CD4-positive, alpha-beta T cell (primary cell): ENCODE measurements at places on chromosomes 1 and 21.
A peak's percentile ranks its signal among the peaks of the same experiment; 100 is the strongest.

DNA sequence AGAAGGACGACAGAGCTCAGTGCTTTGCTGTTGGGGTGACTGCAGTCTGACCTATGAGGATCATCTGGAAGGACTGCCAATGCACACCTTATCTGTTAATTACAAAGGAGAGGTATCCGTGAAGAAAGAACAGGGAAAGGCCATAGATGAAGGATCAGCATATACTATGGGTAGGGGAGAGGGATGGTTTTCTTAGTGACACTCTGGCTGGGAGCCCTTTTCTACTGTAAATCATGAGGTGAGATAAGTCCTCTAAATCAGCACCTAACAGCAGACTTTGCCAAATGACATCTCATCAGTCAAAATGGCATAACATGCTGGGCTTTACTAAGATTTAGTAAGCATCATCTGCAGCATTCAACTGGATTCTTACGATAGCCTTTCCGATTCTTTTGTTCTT is 100.0 kb downstream of the PLPPR5 start:
- no peak for DNase-seq

- DNase-seq = peak; percentile 31
Observed at GRCh38 chr1:6359216-6360116, 34.1 kb downstream of the ACOT7 start.

DNA sequence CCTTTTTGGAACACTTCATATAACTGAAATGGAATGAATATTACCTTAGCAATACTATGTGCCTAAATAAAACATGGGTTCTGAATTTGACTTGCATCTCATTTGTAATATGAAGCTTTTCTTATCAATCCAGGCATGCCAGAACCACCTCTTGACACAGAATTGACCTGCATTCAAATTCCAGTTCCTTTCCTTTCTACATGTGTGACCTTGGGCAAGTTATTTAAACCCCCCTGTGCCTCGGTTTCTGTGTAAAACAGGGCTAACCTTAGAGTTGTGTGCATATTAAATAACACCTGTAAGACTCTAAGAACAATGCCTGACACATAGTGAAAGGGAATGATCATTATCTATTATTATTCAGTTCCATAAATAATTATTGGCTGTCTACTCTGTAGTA is 2.0 kb upstream of the NOS1AP start:
- no peak for DNase-seq

DNA sequence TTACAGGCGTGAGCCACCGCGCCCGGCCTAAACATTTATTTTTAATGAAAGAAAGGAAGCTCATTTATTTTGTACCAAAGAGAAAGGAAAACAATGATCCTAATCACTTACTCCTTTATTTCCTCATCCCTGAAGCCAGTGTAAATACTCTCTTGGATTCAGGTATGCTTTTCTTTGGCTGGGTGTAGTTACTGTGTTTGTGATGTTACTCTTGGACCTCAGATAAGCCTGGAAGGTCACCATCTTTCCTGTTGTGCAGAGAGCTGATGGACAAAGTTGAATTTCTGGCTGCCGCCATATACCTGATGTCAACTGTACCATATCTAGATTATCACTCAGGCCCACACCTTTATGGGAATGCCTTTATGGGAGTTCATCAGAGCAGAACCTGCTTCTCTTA is 35.4 kb upstream of the FOXE3 start:
- no peak for DNase-seq

DNA sequence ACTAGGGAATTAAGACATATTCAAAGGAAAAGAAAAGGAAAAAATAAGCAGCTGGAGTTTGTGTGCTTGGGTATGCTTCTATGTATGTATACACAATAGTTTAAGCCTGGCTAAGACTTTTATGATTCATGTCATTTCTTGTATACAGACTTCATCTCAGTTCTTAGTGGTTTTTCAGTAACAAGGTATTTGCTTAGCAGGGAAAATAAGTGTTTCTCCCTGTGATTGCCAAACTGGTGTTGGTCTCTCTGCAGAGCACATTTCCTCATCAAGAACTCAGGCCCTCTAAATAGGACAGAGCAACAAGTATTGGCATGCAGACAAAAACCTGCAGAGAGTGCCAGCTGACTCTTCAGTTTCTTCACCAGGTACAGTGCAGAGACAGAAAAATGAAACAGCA is 484.4 kb upstream of the ZRANB2 start:
- no peak for DNase-seq

DNA sequence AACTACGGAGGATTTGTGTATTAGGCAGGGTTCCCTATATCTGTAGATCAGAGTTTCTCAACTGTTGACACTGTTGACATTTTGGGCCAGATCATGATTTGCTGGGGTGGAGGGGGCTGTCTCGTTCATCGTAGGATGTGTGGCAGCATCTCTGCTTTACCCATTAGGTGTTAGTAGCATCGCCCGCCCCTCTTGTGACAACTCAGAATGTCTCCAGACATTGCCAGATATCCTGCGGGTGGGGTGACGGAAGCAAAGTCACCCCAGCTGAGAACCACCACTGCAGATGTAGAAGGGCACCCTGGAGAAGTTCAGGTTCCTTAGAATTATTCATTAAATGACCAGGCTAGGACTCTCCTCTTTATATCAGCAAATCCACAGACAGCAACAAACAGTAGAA is 125.9 kb downstream of the CLIC6 start:
- no peak for DNase-seq

GRCh38 chr1:90616395-90616794 is 100.7 kb downstream of the BARHL2 start:
- no peak for DNase-seq

- DNase-seq = no peak
Observed at GRCh38 chr1:65148548-65149350, 746 bp downstream of the AK4 start.

GRCh38 chr21:43864313-43864961 is 586 bp upstream of the AGPAT3 start:
- DNase-seq = no peak

GRCh38 chr1:55696181-55696754 is 481.1 kb upstream of the USP24 start:
- DNase-seq = no peak

GRCh38 chr1:212578041-212578440 is 30.5 kb upstream of the ATF3 start:
- DNase-seq = no peak

DNA sequence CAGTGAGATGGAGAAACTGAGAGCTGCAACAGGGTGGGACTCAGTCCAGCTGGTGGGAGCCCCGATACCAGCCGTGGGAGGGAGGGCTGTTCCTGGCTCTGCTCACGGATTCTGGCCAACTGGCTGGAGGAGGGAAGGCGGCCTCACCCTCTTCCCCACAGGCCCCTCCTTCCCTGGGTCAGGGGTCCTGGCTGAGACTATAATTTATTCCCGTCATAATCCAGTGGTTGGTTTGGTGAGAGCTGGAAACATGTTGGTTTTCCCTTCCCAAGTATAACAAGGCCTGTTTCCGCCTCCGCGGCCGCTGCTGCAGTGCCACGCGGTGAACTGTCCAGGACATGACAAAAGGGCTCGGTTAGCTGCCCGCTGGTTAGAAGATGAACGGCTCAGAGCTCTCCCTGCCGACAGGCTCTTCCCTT is 10.0 kb downstream of the PTPRF start:
- DNase-seq = no peak

GRCh38 chr1:162420120-162420519 is 8.2 kb upstream of the SH2D1B start:
- DNase-seq = no peak

GRCh38 chr1:38579056-38579455 is 280.5 kb downstream of the RRAGC start:
- DNase-seq = no peak

DNA sequence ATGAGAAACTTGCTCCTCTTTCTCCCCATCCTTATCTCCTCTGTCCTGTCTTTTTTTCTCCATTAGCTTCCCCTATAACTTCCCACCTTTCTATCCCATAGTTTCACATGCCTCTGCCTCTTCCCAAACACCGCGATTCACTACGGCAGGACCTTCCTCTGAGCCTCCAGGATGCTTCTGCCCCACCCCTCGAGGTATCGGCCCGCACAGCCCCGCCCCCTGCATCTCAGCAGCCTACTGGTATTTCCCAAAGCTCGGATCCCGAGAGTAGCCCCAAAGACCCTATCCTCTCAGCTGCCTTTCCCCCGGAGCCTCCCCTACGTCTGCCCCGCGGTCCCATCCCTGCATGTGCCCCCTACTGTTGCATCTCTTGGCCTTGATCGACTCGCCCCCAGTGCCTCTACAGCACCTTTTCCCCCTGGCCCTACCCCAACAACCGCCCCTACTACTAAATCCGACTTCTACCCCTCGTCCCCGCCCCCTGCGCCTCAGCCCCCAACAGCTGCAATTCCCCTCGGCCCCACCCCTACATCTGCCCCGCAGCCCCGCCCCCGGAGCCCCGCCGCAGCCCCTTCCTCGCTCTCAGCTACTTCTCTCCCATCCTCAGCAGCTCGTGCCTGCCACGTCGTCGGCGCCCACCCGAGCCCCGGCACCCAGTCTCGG is 512 bp downstream of the PIAS3 start:
- DNase-seq = peak; percentile 62

- DNase-seq = no peak
Observed at GRCh38 chr1:219660666-219661463, 48.0 kb upstream of the ZC3H11B start.

GRCh38 chr1:9870572-9870971 is 39.5 kb downstream of the CTNNBIP1 start:
- DNase-seq = no peak

DNA sequence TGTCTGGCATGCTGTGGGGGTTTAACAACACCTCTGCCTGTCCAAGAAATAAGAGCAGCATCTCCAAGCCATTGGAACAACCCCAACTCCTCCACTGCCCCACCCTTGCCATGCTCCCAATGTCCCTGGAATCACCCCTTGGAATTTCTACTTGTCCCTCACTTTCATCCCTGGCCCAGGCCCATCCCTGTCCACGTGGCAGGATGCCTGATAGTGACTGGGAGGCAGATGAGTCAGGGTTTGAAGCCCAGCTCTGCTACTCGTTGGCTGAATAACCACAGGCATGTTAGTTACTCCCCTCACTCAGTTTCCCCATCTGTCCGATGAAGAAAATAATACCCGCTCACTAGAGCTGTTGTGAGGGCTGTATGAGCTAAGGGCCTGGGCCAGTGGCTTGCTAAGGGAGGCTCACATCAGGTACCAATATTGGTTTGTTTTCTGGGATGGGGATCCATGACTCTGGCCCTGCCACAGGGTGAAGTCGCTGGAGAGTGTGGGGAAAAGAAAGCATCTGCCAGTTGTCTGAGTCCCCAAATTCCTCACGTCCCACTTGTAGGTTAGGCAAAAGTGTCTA is 99.4 kb upstream of the TLR5 start:
- no peak for DNase-seq

DNA sequence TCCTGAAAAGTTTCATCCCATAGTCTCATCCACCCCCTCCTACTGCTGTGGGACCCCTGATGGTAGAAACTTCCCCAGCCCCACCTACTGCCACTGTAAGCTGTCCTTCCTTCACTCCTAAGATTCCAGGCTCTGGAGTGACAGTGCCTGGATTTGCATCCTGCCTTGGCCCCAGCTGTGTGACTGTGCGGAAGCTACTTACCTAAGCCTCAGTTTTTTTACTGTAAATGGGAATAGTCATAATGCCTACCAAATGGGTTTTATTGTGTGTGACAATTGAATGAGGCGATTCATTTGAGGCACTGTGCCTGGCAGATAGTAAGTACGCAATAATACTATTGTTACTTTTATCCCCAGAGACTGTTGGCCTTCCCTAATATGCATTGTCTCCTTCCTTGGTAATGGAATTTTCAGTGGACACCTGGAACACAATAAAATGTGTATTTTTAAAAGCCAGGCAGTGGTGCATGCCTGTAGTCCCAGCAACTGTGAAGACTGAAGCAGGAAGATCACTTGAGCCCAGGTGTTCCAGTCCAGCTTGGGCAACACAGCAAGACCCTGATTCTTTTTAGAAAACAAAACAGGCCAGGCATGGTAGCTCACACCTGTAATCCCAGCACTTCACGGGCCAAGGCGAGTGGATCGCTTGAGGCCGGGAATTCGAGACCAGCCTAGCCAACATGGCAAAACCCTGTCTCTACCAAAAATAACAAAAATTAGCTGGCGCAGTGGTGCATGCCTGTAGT is 55.0 kb upstream of the ZNF326 start:
- no peak for DNase-seq

DNA sequence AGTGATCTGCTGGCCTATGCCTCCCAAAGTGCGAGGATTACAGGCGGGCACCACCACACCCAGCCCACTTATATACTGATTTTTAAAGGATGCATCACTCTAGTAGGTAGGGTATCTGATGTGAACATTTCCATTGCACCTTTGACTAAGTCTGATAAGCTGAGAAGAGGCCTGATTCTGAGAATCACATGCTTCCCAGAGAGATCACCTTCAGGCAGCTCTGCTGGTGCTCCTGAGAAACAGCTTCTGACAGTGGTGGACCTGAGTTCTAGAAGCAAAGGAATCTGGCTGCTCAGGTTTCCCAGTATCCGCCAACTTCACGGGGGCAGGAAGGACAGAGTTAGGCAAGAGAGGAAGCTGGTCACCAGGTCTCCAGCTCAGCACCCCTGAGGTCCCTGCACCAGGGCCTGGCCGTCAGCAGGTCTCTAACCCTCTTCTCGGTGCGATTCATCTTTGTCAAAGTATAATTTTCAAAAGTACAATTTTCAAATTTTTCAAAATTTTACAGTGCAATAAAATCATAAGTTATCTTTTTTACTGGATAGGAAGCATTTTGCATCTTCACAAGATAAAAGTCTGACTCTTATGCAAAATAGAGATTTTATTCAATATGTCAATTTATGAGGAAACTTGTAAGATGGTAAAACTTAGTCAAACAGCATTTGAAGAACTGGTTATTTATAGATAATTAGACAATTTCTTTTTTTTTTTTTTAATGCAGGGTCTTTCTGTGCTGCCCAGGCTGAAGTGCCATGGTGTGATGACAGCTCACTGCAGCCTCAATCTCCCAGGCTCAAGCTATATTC is 25.8 kb upstream of the MPZL1 start:
- DNase-seq = no peak

DNA sequence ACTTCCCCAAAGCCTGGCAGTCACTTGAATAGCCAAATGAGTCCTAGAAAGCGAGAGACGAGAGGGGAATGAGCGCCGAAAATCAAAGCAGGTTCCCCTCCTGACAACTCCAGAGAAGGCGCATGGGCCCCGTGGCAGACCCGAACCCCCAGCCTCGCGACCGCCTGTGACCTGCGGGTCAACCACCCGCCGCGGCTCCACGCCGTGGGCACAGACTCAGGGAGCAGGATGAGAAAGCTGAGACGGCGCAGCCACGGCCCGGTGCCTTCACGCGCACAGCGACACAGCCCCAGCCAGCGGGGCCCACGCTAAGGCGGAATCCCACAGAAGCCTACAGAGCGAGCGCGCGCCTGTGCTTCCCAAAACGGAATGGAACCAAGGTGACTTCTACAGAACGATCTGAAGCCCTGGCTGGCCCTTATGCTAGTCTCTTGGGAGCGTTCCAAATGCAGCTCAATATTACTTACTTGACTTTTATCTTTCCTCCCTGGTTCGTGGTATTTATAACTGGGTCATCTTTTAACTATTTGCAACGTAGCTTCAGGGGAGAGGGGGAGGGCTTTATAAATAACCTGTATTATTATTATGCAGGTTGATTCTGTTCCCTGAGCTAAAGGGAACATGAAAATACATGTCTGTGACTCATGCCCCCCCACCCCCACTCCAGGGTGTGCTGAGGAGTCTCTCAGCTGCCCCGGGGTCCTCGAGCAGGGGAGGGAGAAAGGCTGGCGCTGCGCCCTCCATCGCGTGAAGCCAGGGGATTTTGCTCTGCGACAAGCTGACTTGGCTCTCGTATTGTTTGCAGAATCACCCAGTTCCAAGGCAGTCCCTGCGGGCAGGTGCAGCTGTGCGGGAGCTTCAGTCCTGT is 1.7 kb downstream of the TSPEAR start:
- peak; percentile 32 for DNase-seq

GRCh38 chr1:54016343-54017282 is 1.4 kb downstream of the LDLRAD1 start:
- no peak for DNase-seq
